Right ventricle myocardium superior (tissue), 1 donor: ENCODE measurements at places on chromosomes 4 and X. TPM values are rescaled to one million over a fixed set of nuclear protein-coding genes. Genes with fewer than 3 reads are reported as not detected.

Gene TLR2
- total RNA-seq, result 3.5 TPM

DNA sequence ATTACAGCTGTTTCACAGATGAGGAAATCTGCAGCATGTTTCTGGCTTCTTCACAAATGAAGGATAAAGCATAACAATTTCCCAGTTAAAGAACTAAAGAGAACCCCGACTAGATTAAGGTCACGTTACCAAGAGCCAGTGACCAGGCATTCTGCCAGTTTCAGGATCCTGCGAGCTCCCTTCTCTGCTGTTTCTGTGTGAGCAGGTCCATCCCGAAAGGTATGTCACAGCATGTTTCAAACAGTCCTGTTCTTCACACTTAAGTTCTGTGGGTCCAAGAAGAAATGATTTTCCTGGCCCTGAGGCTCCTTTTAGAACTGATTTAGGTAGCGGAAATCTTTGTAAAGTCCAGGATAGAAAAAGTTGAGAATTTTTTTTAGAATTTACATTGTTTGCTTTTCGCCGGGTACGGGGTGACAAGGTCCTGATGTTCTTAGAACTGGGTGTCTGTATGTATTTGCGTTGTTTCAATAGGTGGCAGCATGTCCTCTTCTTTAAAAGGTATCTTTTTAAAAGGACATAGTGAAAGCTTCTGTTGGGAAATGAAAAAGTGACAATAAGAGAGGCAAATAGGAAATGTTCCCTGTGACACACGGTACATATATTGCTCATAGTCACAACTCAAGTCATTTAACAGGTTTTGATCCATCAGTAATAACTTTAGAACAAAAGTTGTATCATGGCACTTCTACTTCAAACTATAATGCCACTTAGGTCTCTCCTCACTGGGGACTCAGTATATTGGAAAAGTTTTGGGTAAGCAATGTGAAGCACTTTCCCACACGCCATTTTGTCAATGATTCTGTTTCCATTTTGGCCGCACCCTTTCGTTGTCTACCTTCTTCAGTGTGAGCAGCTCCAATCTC, 18.4 kb downstream of the IL21 start:
- no peak for DNase-seq

DNA sequence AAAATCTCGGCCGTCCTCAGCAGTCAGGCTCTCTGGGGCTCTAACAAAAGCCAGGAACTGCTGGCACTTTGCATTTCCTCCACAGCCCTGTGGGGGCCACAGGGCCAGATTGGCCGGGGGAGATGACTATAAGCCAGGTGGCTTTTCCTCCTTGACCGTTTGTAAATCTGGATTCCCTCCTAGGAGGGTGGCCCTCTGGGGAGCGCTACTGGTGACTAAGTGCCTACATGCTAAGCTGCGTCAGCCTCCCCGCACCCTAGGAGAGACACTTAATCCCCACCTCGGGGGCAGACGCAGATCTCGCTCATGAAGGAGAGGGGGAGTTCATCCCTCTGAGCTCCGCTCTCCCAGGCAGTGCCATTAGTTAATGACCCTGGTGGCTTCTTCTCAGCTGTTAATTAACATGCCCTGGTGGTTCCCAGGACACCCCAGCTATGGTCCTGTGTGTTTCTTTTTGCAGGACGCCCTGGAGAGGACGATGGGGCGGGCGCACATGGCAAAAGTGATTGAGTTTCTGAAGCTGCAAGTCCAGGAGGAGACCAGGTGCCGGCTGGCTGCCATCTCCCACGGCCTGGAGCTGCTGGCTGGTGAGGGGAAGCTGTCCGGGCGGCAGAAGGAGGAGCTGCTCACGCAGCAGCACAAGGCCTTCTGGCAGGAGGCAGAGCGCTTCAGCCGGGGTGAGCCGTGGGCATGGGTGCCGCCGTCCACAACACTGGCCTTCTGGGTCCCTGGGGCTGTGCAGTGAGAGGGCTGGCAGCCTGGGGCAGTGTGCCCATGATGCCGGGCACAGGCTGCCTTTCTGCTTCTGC, 41.6 kb downstream of the EVC start:
- no peak for DNase-seq

DNA sequence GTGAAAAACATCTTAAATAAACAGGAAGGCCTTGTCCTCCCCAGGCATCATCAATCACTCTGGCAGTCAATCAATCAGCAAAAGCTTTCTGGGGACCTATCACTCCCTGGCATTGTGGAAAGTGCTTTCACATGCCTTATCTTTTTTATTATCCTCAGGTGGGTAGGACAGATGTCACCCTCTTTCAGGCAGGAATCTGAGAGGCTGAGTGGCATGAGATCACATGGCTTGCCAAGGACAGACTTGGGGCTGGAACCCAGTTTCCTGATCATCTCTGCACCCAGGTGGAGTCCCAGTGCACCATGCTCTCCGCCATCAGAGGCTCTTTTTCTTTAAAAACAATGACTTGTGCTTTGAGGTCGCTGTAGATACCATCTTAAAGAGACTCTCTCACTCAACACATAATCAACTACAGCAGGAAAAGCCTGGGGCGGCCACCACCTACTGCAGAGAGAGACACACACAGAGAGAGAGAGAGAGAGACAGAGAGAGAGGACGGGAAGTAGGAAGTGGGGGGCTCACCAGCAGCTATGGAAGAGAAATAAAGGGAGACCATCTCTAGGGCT, 282.7 kb downstream of the PTTG2 start:
- no peak for DNase-seq

Gene GAGE12H
- total RNA-seq, result not detected
